Endothelial cell (in vitro differentiated cells): ENCODE measurements at places on chromosomes 2 and 18. TPM values are rescaled to one million over a fixed set of nuclear protein-coding genes. Genes with fewer than 3 reads are reported as not detected.

DNA sequence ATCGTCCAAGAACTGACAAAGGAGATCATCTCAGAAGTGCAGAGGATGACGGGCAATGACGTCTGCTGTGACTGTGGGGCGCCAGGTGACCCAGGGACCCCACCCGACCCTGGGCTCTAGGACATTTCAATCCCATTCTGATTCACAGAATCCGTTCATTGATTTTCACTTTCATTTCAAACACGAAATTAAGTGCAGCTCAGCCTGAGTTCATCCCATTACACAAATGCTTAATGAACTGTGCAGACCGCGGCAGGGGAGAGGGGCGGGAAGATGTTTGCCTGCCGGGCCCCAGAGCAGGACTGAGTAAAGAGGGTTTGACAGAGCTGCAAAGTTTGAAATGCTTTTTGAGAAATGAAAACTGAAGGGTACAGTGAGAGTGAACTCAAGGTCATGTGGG lies 67.1 kb downstream of the ITGB1BP1 start:
- H3K27ac ChIP-seq = no peak overlapping the region

DNA sequence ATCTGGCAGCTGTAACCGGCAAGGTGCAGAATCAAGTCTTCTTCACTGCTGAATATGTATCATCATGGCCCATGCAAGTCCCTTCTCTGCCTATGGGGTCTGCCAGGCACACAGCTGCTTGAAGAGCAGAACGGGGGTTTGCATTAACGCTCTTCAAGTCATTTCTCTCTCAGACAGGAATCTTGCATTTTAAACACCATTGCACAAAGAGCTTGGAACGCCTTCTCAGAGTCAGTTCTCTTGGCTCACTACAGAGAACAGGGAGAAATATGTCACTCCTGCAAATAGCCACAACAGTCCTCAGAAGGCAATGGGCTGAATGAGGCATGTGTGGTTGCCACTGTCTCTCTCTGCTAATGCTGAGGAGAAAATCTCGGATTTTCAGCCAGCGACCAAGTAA lies 2173.5 kb upstream of the PIK3C3 start:
- H3K27me3 ChIP-seq = no peaks in the 10 kb centered on the region
- H3K4me3 ChIP-seq = no peak overlapping the region
- no peaks in the 10 kb centered on the region for H3K36me3 ChIP-seq
- H3K27ac ChIP-seq = no peak overlapping the region
- H3K4me1 ChIP-seq = no peaks in the 10 kb centered on the region

GRCh38 chr2:23069923-23070322 lies 315.1 kb upstream of the KLHL29 start:
- H3K4me1 ChIP-seq = peaks cover 6% of the 10 kb centered on the region
- no peaks in the 10 kb centered on the region for H3K36me3 ChIP-seq
- peaks cover 2% of the 10 kb centered on the region for H3K27me3 ChIP-seq
- H3K4me3 ChIP-seq = no peak overlapping the region

The CTAGE1 gene
- total RNA-seq = not detected
